DMS79 treated with DMSO at 0.1 percent for 48 hours (cell line): ENCODE measurements at places on chromosomes 11 and 22.

GRCh38 chr11:65918211-65919140 lies at the start of gene C11orf68:
TSS of gene C11orf68 (minus strand) at chr11:65919062. CDS start at chr11:65919031, 31 bp downstream.
- peak; percentile 6 for DNase-seq

- DNase-seq: no peak
These were observed 1119.7 kb downstream of the BRD1 start for GRCh38 chr22:48707763-48708557.

DNA sequence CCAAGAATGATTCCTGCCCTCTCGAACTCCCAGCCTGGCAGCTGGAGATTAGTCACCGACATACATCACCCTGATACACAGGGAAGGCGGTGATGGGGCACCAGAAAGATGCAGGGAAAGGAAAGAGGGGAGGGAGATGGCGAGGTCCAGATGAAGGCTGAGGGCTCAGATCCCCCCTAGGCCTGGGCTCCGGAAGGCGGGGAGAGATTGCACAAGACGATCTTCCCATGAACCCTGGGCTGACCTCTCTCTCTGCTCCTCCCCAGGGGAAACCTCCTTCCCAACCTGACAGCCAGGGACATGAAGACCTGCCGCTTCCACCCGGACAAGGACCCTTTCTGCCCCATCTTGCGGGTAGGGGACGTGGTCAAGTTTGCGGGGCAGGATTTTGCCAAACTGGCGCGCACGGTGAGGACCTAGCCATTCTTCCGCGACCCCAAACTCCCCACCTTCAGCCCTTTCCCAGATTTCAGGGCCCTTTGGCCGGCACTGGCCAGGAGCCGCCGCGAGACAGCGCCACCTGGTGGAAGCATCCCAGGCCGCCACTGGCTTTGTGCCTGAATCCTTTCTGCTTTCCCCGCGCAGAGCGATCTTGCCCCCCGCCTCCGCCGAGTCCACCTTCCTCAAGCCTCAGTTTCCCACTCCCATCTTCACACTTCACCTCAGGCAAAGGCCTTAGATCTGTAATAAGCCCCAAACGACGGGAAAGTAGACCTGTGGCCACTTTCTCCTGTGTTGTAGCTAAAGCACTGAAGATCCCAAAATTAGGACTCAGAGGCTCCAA lies 11.5 kb downstream of the P2RX3 start:
- DNase-seq: no peak

- DNase-seq: no peak
These were observed 58.0 kb upstream of the UBASH3B start for GRCh38 chr11:122597511-122597910.

GRCh38 chr11:23315286-23315685 lies 455.0 kb upstream of the CCDC179 start:
- no peak for DNase-seq

- no peak for DNase-seq
These were observed 75.6 kb downstream of the IGLL1 start for GRCh38 chr22:23504516-23504915.

- DNase-seq: no peak
These were observed 27.8 kb upstream of the FJX1 start for GRCh38 chr11:35590412-35590811.

DNA sequence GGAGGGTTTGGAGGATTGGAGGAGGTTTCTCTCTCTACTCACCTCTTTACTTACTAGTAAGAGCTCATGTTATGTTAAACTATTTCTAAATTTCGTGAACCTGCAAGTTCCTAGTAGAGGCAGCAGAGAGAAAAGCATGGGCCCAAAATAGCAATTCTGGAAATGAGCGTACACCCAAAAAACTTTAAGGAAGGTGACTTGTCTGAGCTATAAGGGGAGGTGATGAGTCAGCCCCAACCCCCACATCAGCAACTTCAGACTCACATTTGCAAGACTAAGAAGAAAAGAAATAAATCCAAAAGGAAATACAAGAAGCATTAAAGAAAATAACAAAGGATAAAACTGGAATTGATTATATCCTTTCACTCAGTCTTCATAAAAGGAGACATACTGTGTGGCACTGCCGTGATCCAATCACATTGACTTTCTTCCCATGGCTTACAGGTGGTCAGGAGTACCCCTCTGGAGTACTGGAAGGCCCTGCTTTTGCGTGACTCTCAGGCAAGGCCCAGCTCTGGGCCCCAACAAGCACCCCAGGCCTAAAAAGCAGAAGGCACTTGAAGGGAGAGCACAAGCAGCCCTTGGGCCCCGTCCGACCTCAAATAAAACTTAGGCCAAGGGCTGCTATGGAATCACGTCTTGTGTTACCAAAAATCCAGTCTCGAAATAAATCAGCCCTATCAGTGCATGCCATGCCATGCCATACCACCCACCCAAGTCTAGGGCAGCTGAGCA lies 14.3 kb downstream of the PACSIN2 start:
- DNase-seq: no peak

GRCh38 chr22:32331236-32331917 lies 26.3 kb upstream of the RFPL3 start:
- no peak for DNase-seq

DNA sequence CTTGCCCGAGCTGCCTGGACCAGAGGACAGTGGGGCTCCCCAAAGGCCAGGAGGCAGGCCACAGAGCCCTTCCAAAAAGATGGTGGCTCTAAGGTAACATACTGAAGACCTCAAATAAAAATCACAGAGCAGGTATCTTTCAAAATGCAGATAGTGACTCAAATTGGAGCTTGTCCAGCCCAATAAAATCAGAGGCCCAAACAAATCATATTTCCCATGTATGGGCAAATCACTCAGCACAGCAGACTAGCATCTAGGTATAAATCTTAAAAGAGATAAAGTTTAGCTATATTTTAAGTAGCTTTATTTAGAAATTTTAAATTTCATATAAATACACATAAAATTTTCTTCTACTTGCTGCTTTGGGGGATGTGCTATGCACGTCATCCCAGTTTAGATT lies 3.3 kb downstream of the TESMIN start:
- DNase-seq: no peak

DNA sequence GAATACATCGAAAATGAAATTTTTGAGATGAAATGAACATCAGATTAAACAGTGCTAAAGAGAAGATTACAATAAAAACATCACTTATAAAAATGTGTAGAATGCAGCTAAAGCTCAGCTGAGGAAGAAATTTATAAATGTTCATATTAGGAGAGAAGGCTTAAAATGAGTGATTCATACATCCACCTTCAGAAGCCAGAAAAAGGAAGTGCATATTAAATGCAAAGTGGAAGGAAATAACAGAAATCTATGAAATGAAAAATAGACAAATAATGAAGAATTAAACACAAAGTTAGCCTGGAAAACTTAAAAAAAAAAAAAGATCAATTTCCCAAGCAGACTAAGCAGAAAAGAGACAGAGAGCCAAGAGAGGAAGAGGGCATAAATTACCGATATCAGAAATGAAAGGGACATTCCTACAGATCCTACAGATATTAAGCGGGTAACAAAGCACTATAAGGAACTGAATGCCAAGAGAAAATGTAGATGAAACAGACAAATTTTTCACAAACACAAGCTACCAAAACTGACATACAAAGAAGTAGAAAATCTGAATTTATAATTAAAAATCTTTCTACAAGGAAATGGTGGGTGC lies 7.2 kb upstream of the MOB2 start:
- DNase-seq: no peak

DNA sequence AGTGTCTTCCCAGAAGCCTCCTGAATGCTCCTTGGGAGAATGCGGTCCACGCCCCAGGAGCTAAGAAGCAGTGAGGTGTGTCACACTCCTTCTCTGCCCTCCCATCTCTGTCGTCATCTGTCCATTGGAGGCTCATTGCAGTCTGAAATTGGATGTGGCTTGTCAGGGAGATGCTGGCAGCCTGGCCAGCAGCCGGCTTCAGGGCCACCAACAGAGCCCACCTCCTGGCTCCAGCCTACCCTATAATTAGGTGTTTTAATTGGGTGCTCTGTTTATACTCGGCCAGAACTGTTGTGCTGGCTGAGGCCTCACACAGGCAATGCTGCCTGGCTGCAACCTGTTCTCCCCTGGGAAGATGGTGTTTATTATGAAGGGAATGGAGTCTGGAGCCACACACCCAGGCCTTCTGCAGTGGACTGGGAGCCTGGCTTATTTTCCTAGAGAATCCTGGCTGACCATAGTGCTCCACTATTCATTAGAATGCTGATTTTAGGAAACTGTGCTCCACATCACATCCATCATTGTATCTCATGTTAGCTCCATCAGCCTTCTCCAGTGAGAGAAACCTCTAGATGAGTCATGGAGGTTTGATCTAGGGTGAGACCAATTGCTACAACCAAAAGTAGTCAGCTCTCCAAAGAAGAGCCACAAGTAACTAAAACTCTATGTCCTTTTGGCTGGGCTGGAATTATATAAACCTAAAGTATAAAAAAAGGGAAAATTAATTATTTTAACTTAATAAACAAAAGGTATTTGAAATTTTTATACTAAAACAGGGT lies 86.8 kb upstream of the CRTAM start:
- no peak for DNase-seq

DNA sequence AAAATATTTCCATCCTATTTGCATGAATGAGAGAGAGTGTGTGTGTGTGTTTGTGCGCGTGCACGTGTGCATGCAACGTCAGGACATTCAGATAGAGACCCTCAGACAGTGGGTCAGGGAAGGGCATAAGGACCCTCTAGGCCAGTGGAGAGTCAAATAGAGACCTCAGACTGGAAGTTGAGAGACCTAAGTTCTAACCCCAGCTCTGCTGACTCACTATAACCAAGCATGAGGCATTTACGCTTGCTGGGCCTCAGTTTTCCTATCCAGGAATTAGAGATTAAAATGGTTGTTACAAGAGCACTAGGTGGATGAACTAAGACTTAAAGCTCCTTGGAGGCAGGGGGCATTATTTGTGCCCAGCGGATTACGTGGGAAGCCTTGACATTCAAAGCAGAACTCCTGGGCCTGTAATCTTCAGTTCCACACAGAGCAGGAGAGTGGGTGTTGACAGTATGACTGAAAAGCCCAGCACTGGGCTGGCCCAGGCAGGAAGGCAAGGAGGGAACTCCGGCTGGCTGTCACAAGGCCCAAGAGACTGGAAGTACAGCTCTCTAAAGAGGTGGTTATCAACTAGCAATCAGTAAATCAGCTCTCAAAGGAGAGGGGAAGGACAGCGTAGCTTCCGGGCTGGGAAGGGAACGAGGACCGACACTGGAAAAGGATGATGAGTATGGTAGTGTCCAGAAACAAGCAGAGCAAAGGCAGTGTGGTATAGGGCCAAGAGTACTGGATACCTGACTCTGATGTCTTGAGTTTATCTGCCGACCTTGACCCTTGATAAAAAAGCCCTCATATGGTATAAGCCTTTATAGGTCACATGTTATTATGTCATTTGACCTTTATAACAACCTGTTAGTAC lies 9.2 kb downstream of the RHOG start:
- DNase-seq: no peak

DNA sequence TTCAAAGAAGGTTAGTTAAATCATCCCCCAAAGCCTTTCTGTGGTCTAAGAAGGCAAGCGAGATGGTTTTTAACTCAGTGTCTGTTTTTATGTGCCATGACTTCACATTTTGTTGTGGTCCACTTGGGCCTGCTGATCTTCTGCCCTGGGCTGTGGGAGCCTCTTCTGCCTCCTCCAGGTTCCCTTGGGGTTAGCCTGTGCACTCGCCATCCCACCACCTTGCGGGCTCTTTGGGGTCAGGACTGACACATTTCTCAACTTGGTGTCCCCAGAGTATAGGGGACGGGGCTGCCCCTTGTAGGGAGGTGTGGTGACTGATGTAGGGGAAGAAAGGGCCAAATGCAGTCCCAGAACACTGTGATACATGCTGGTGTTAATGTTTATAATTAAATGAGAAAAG lies 207.0 kb downstream of the TBC1D22A start:
- no peak for DNase-seq

DNA sequence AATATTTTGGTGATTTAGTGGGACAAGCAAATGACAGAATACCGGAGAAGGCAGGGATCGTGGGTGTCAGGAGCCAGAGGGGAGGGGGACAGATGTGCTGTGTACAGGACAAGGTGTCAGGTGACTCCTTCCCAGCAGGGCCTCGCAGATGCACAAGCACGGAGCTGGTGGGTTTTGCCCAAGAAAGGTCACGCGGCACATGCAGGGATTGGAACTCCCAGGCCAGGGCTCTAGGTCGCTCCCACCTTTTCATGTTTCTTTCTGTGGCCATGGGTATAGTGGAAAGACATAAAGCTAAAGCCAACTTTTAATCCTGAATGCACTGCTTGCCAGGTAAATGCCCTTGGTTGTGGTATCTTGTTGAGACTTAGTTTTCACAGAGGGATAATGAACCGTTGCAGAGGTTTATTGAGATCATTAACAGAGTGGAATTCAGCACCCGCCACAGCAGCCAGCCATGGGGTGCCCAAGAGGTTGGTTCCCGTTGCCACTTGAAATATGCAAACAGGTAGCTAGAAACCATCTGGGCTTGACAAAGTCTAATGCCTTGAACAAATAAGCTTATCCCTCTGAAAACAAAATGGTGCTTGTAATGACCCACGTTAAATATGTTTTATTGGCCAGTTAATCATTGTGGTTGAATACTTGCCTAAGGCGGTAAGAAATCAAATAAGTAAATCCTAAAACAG lies 10.1 kb downstream of the C22orf23 start:
- DNase-seq: peak; percentile 26

DNA sequence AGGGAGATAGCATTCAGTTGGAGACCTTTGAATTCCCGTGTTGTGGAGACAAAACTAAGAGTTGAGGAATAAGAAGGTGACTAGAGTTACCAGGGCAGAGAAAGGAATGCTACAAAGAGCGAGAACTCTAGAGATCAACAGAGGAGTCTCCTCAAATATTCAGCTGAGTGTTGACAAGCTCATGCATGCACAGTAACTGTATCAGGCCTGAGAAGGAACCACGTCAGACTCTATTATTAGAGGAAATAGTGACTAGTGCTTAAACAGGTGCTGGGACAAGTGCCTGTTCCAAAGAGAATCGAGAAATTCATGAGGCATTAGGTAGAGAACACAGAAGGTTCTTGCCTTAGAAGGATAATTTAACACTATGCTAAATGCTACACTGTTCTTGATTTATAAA lies 333.8 kb upstream of the CHORDC1 start:
- no peak for DNase-seq

GRCh38 chr11:65588199-65589054 lies 7.2 kb downstream of the KCNK7 start:
- DNase-seq: no peak

DNA sequence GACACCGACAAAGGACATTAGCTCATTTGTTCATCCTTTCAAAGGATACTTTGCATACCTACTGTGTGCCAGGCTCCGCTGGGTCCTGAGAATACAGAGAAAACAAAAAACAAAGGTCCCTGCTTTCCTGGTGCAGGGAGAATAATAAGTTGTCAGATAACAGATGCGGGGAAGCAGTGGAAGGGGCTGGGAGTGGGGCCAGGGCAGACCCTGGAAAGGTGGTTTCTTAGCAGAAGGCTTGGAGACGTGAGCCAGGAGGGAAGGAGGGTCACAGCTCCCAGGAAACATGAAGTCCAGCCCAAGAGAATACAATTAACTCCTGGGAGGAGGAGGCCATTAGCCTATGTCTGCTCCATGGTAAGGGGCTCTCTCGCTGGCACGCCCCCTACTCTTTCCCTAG lies 9.8 kb upstream of the ANO1 start:
- DNase-seq: no peak

GRCh38 chr22:30591191-30591587 lies 521 bp downstream of the PES1 start:
- DNase-seq: no peak
